ENCODE measurements at places on chromosomes 3 and 15. TPM values are rescaled to one million over a fixed set of nuclear protein-coding genes. Genes with fewer than 3 reads are reported as not detected.

DNA sequence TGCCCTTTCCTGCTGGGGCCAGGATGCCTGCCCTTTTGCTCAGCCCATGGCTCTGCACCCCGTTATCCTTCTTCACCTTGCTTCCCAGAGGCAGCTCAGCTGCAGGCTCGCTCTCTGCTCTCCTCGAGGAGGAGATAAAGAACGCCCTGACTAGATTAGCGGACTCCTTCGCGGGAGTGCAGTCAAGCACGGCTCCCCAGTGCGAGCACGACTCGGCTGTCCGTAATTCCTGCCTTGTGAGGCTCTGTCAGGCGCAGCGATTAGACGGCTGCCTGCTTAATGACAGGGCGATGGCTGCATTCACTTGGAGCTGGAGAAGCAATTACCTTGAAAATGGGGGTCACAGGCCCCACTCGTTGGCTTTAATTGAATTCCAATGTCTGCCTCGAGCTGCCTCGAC, 25.9 kb downstream of the TLE3 start:
- DNase-seq = no peak

- DNase-seq = no peak
Observed at GRCh38 chr15:71182522-71182921, 67.3 kb downstream of the THSD4 start.

DNA sequence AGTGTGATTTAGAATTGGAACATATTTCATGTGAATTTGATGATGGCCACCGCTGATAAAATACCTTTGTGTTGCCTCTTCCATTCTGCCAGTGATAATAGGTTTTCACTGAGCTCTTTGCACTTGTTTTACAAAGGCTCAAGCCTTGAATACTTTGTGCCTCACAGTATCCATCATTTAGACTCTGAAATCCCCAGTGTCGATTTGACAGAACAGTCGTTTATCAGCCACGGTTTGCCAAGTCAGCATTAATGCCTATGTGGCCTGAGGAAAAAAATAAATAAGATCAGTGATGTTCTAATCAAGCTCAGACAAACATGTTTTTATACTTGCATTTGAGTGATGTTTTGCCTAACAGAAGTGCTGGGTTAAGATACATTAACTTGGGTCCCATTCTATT, 399.1 kb downstream of the RBMS3 start:
- no peak for DNase-seq

GRCh38 chr3:190089711-190090110, 31.0 kb downstream of the P3H2 start:
- DNase-seq = no peak

The XYLB gene
- total RNA-seq = 12.0 TPM

The SKOR1 gene
- 14.9 TPM for total RNA-seq

DNA sequence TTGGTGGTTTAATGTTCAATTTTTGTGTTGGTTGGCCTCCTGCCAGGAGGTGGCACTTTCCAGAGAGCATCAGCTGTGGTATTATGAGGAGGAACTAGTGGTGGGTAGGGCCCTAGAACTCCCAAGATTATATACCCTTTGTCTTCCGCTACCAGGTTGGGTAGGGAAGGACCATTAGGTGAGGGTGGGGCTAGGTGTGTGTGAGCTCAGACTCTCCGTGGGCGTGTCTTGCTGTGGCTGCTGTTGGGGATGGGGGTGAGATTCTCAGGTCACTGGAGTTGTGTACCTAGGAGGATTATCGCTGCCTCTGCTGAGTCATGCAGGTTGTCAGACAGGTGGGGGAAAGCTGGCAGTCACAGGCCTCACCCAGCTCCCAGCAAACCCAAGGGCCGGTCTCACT, 187.1 kb downstream of the DPH6 start:
- no peak for DNase-seq

- DNase-seq = no peak
Observed at GRCh38 chr15:35928847-35929246, 382.9 kb upstream of the DPH6 start.

The DNAH12 gene
- total RNA-seq = 1.7 TPM

The INO80 gene
- total RNA-seq = 37.5 TPM

GRCh38 chr15:67026610-67026967, 38.8 kb upstream of the SMAD3 start:
- no peak for DNase-seq

The CPLX3 gene
- total RNA-seq = 1.00 TPM

DNA sequence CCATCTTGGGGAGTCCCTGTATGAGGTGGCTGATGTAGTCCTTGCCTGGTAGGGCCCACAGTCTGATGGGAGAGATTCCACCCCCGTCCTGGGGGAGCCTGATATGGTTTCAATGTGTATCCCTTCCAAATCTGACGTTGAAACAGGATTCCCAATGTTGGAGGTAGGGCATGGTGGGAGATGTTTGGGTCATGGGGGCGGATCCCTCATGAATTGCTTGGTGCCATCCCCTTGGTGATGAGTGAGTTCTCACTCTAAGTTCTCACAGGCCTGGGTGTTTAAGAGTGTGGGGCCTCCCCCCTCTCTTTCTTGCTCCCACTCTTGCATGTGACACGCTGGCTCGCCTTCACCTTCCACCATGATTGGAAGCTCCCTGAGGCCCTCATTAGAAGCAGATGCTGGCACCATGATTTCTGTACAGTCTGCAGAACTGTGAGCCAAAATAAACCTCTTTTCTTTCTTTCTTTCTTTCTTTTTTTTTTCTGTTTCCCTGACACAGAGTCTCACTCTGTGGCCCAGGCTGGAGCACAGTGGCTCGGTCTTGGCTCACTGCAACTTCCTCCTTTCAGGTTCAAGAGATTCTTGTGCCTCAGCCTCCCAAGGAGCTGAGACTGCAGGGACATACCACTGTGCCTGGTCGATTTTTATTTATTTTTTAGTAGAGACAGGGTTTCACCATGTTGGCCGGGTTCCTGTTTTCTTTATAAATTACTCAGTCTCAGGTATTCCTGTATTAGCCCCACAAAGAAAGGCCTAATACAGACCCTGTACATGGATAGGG, 28.6 kb downstream of the ITGA11 start:
- DNase-seq = no peak
